NCI-H2081 treated with DMSO at 0.1 percent for 48 hours (cell line): ENCODE measurements at places on chromosomes 11 and 22.

GRCh38 chr22:37094239-37094638 is 15.3 kb downstream of the TMPRSS6 start:
- DNase-seq: no peak

DNA sequence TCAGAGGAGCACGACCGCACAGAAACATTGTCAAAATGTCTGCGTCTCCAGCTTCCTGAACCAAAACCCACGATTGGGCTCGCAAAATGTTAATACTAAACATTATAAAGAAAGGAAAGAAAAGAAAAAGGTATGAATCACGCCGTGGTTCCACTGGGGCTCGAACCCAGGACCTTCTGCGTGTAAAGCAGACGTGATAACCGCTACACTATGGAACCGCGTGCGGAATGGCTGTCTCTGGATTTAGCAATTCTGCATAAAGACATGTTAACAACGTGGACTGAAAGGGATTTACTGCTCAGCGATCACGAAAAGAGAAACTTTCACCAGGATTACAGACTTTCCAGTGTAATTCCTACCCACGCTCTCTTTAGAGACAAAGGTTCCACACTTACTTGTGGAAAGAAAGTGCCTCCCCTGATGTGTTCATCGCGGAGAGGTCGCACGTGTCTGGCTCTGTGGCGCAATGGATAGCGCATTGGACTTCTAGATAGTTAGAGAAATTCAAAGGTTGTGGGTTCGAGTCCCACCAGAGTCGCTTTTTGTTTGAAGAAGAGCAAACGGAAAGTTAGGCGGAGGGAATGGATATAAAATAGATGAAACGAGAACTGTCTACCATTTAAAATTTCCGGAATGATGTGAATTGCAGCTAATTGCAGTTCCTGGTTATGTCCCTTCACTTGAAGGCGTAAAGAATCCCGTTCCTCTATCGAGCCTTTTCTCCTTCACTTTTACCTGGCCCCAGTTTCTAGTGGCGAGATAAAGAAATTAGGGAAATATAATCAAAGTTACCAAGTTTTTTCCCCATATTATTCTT is 39.7 kb downstream of the OR4D9 start:
- peak; percentile 51 for DNase-seq

GRCh38 chr11:73585834-73586575 is 11.9 kb downstream of the FAM168A start:
- DNase-seq: no peak

DNA sequence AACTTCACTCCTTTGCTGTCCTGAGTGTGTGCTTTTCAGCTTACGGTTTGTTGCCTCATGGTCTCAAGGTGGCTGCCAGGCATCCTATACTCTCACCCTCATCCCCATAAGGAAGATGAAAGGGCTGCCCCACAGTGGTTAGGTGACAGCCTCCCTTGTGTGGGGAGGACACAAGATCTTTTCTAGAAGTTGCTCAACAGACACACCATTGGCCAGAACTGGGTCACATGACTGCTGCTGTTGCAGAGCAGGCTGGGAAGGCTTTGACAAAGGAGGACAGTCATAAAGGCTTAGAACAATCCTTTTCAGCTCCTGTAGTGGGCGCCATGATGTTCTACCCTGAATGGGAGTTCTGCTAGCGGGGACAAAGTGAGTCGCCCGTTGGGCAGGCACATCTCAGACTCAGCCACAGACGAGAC is 69.7 kb upstream of the RASD2 start:
- DNase-seq: no peak

DNA sequence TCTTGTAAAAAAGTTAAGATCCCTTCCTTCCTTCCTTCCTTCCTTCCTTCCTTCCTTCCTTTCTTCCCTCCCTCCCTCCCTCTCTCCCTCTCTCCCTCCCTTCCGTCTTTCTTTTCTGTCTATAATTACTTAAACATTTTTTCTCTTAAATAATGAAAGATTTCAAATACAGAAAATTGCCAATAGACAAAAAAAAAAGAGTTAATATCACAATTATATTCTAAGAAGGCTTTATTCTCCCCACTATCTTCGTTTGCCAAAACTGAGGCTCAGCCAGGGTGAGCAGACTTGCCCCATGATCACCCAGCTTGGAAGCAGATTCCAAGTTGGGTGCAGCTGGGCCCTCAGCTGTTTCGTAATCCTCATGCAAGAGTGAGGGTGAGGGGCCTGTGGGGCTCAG is 327 bp upstream of the CACNA1I start:
- no peak for DNase-seq

GRCh38 chr11:8766988-8767374 is 84.4 kb downstream of the RPL27A start:
- no peak for DNase-seq

GRCh38 chr22:45127866-45128265 is 35.9 kb upstream of the NUP50 start:
- no peak for DNase-seq

DNA sequence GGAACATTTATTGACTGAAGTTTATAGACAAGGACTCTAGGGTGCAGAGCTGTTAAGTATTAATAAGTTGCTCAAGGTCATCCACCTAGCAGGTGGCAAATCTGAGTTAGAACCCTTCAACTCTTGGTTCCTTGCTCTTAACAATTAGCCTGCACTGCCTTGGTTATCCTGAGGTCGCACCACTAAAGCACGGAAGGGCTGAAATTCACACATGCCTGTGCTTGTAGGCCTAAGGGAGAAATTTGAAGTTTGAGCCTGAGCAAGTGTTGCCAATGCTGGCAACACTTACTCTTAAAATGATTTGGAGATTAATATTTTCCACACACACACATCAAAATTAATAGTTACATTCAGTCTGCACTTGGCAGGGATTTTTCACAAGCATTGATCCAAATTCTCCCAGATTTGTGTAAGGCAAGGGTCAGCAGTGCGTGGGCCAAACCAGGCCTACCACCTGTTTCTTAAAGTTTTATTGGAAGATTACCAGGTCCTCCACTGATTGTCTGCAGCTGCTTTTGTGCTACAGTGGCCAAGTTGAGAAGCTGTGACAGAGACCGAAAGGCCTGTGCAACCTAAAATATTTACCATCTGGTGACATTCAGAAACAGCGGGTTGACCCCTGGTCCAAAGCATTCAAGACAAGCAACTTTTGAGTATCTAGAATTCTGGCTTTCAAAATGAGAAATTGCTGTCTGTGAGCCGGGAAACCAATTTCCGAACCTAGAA is 16.3 kb downstream of the APOL5 start:
- no peak for DNase-seq

DNA sequence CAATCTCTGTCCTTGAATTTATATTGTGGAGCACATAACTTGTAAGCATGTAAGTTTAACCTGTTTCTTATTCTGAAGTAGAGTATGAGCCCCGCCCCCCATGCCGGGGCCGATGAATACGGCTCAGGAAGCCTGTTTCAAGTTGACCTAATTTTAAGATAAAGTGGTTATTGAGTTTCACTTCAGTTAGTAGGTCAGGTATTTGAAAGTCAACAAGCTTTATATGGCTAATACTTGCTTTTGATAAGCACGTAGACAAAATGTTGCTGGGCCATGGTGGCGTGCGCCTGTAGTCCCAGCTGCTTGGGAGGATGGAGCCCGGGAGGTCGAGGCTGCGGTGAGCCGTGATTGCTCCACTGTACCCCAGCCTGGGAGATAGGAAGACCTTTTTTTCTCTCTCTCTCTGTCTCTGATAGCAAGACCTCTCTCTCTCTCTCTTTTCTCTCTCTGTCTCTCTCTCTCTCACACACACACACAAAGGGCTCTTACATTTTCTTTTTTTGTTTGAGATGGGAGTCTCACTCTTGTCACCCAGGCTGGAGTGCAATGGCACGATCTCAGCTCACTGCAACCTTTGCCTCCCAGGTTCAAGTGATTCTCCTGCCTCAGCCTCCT is 14.4 kb downstream of the YWHAH start:
- no peak for DNase-seq

- no peak for DNase-seq
Measured at GRCh38 chr11:106943089-106943488, 75.2 kb downstream of the GUCY1A2 start.

DNA sequence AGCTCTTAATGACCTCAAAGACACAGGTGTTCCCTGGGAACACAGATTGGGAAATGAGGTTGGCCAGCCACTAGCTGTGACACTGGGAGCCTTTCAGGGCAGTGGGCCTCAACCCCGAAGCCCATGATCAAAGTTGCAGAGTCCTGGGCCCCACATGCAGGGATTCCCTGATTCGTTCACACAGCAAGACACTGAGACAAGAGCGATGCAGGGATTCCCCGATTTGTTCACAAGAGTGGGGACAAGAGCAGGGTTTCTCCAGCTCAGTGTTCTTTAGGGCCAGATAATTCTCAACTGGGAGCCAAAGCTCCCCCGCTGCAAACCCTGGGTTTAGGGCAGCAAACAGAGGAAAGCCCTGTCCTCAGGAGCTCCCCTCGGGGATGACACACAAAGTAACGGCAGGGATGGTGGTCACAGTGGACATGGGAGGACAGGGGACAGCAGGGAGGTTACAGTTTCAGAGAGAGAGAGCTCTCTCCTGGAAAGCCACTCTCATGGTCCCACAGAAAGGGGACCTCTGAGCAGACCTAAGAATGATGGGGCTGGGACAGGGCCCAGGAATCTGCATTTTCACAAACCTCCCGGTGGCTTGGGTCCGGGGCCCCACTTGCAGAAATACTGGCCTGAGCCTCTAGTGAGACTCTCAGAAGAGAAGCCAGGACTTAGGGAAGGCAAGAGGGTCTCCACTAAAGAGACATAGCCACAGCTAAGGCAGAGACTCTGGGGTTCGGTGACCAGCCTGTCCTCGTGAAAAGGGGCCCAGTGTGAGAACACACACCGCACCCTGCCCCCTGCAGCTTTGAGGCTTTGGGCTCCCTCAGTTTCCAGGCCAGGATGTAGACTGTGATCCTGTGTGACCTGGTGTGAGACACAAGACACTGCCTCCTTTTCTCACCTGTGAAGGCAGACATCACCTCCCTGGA is 7.4 kb upstream of the GNAZ start:
- no peak for DNase-seq

DNA sequence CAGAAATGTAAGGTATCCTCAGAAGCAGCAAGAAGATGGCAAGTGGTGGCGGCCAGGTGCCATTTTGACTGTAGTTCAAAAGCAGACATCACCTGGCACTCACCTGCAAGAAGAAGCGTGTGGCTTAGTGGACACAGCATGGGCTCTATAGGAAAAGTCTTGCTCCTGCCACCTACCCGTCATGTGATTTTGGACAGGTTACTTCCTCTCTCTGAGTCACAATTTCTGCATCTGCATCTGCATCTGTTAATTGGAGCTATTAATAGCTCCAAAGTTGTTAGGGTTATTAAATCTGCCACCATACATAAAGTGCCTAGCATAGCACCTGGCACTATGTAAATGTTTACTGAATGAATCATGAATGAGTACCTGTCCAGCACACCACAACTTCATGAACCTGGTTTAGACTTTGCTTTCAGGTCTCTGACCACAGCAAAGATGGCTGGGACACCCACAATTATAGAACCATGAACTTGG is 16.8 kb downstream of the RAB30 start:
- peak; percentile 82 for DNase-seq

DNA sequence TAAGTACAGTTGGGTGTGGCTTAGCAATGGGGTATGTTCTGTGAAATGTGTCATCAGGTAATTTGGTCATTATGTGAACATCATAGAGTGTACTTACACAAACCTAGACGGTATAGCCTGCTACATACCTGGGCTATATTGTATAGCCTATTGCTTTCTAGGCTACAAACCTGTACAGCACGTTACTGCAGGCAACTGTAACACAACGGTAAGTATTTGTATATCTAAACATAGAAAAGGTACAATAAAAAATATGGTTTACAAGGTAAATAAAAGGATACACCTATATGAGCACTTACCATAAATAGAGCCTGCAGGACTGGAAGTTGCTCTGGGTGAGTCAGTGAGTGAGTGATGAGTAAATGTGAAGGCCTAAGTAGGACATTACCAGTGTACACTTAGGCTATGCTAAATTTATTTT is 73.1 kb upstream of the GDPD4 start:
- DNase-seq: no peak

- no peak for DNase-seq
Measured at GRCh38 chr22:19820880-19821522, 33.7 kb downstream of the GNB1L start.

DNA sequence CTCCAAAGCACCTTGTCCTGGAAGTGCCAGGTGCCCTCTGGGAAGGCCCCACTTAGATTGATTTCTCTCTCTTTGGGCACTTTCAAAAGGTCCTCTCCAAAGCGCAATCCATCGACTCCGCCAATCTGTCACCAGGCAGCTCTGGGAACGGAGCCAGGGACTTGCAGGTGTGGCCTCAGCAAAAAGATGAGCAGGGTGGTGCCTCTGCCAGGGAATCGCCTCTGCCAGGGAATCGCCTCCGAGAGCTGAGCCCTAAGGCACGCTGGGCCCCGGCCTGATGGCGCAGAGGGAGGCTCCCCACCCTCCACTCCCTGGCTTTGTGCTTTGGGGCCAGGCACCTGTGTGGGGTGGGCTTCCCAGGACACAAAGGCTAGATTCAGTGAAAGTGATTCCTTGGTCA is 1391.3 kb downstream of the TBC1D22A start:
- DNase-seq: no peak

- no peak for DNase-seq
Measured at GRCh38 chr11:34755671-34756070, 134.8 kb downstream of the EHF start.

- no peak for DNase-seq
Measured at GRCh38 chr11:106105986-106106385, 28.5 kb downstream of the AASDHPPT start.

GRCh38 chr22:36595154-36595553 is 66.2 kb upstream of the EIF3D start:
- no peak for DNase-seq

GRCh38 chr22:30178181-30179126 is 68.1 kb downstream of the LIF start:
- DNase-seq: no peak

DNA sequence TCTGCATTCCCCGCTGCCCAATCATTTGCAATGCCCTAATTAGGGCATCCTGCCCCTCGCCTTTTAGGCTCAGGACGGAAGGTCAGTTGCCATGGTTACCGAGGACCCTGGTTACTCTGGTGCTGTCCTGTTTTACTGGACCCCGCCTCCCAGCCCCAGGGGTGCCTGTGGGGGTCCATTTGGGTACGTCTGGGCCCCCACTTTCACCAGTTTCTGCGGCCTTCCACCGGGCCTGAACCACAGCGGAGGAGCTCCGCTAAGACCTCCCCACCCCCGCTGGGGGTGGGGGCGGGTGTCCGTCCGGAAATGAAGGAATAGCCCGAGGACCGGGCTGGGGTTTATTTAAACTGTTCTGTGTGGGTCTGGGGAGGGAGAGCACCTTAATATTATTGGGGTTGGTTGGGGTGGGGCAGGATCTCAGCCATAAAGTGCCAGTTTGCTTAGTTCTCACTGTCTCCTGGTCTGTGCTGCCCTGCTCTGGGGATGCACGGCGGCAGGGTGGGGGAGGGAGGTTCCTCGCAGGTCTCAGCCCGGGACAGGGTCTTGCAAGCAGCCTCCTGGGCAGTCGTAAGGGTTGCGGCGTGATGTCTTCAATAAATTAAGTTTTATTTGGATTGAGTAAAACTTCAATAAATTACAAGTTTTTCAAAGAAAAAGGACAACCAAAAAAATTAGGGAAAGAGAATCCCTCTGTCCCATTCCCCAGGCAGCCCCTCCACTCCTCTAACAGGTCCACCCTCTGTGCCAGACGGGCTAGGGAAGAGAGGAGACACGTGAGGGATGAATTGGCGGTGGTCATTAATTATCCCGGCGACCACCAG is 5.3 kb downstream of the PHOX2A start:
- no peak for DNase-seq

GRCh38 chr22:25566898-25567235 is 2.4 kb downstream of the GRK3 start:
- no peak for DNase-seq
